ENCODE measurements at places on chromosomes 7 and 10. TPM values are rescaled to one million over a fixed set of nuclear protein-coding genes. Genes with fewer than 3 reads are reported as not detected.

MMRN2 gene
- total RNA-seq: 2.4 TPM

PDE6C gene
- not detected for total RNA-seq

AGAP4 gene
- total RNA-seq: 6.4 TPM

PILRA gene
- 0.89 TPM for total RNA-seq

ZNF804B gene
- not detected for total RNA-seq

CLDN3 gene
- not detected for total RNA-seq

Data from smooth muscle cell of the umbilical artery (primary cell).